GM10248 (cell line): ENCODE measurements at places on chromosomes 6 and 20.

GRCh38 chr6:5217356-5217755 is 43.4 kb downstream of the LYRM4 start:
- no peak for DNase-seq

DNA sequence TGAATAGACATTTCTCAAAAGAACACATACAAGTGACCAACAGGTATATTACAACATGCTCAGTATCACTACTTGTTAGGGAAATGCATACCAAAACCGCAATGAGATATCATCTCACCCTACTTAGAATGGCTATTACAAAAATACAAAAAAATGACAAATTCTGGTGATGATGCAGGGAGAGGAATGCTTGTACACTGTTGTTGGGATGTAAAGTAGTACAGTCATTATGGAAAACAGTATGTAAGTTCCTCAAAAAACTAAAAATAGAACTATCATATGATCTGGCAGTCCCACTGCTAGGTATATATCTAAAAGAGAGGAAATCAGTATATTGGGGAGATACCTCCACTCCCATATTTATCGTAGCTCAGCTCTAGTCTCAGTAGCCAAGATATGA is 10.9 kb upstream of the SLC17A5 start:
- DNase-seq, result no peak

- DNase-seq, result no peak
Measured at GRCh38 chr6:1589208-1589607, 20.5 kb upstream of the FOXC1 start.

DNA sequence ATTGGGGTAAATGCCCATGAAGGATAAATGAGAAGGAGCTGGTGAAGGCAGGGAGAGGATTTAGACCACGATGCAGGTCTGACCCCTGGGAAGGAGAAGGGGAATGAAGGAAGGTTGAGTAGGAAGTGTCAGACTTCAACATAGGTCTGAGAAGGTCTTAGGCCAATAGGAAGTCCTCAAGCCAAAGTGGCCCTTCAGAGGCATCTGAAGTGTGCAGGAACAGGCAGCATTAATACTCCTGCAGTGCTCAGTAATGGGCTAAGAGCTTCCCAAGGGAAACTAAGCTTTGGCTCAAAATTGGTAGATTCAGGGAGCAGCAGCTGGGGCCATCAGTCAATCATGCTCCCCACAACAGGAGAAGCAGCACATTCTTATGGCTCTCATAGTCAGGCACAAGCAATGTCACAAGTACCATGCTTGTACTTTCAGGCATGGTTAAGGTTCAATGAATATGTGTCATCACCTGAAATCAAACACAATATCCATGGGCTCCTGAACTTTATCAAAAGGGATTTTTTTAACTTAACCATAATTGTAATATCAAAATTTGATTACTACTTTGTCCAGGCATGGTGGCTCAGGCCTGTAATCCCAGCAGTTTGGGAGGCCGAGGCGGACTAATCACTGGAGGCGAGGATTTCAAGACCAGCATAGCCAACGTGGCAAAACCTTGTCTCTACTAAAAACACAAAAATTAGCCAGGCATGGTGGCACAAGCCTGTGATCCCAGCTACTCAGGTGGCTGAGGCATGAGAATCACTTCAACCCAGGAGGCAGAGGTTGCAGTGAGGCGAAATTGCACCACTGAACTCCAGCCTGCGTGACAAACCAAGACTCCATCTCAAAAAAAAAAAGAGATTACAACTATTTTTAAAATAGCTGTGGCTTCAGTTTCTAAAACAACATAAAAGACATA is 9.9 kb downstream of the RALGAPA2 start:
- DNase-seq, result no peak

DNA sequence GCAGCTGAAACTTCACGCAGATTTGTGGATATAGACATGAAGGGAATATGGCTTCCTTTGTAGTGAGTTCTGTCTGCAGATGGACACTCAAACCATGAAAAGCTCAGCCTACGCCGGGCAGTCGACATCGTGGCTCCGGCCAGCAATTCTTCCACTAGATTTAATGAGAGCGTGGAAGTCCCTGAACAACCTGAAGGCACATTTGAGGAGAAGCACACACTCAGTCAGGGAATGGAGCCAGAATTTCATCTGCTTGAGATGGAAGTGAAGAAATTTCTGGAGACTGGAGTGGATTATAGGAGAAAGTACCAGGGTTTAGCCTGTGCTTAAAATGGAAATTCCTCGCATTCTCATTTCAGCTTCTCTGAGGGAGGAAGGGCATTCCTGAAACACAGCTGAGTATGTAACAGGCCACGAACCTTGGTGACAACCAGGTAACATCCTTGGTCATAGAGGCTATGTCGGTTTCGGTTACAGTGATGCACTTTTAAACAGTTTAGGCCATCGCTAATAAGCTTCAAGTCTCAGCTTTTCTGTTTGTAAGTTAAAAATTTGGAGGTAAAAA is 80.5 kb upstream of the AGPAT4 start:
- no peak for DNase-seq

DNA sequence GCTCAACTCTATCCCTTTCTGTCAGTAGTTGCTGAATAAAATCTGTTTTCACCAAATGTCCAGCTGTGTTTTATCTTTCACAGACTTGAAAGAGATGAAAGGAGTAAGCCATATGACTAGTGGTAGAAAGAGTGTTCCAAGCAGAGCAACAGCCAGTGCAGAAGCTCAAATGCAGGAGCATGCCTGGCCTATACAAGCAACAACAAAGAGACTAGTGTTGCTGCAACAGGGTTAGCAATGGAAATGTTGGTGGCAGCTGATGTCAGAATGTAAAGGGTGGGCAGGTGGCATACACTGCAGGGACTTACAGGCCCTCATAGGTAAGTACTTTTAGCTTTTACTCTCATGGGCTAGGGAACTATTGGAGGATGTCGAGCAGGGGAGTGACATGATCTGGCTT is 5.2 kb upstream of the HINT3 start:
- DNase-seq, result no peak

DNA sequence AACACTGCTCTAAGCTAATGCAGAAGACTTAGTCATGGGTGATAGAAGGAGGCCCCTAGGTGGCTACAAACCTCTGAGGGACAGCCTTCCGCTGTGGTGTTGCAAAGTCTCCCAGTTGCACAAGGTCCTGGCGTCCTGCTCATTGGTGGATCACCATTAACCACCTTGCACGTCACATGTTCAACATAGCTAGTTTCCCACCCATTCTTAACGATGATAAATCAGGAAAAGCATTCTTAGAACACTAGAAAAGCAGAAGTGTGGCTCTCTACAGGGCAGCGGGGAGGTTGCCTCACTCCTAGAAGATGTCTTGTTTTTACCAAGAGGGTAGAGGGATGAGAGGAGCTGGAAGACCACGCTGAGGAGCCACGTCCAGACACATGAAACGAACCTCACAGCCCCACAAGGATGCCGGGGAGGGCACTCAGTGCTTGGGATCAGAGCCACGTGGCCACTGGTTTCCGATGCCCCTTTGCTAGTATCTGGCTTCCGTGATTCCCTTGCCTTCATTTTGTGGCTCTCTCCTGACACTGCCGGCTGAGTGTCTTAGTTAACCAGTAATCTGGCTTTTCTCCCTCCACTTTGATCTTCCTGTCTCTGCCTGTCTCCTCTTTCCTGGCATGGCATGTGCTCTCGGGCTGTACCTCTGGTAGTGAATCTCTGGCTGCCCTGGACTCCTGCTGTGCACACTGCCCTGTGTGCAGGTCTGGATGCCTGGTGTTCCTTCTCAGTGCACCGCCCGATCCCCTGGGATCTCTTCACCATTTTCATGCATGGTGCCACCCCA is 91.4 kb upstream of the NEDD9 start:
- peak; percentile 52 for DNase-seq

GRCh38 chr6:150291968-150292710 is 76.7 kb upstream of the IYD start:
- DNase-seq, result no peak

- DNase-seq, result no peak
Measured at GRCh38 chr6:167161851-167162467, 4.2 kb upstream of the GPR31 start.

DNA sequence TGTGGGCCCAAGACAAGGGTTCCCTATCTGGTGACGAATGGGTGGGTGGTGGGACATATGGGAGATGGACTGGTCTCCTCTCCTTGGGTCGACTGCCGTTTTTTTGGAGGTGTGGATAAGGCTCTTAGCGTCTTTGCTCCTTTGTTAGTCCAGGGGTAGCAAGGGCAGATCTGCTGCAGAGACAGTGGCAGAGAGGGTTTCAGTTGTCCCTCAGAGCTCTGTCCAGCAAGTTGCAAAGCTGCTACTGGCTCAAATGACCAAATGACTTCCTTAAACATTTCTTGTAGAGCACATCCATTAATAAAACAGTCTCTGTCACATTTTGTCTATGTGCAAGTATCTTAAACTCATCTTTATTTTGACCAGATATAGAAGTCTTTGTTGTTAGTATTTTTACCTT is 508.0 kb upstream of the ADGRB3 start:
- no peak for DNase-seq

DNA sequence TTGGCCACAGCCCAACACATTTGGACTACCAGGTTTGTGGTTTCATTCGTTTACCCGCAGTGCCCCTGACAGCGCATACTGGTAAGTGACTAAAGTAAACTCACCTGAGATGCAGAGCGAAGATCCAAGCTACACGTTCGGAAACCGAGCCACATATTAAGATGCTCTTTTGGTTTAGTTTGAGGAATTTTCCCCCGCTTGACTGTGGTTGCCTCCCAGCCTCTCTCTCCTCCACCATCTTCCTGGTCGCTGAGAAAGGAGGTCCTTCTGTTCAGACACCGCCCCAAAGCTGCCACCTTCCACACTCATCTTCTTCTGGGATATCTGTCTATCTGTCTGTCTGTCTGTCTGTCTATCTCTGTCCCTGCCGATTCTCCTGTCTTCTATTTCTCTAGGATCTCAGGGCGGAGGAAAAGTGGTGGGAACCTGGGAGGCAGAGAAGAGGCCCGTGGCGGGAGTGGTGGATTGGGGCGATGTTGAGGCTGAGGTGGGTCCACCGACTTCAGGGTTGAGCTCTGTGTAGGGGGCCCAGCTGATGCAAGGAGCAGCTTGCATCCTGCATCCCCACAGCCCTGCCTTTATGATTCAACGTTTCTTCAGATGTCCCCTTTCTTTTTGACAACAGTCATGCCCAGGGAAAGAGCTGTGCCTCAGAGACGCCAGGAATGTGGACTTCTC is 196.9 kb upstream of the ZNF184 start:
- DNase-seq, result peak; percentile 18

DNA sequence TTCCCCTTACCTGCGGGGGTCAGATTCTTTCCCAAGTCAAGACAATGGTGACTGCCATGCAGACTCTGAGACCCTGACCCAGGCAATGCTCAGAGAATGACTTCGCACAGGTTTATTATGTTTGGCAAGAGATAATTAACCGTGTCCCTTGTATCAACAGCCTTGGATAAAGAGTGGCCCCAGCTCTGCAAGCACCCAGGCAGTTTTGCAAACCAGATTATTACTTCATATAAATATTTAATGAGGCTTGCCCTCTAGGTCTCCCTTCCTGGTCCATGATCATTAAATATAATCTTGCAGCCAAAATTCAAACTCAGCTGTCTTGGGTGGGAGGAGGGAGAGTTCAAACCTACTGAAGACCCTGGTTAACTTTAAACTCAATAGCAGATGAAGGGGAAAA is 156.5 kb downstream of the ANKRD60 start:
- no peak for DNase-seq

DNA sequence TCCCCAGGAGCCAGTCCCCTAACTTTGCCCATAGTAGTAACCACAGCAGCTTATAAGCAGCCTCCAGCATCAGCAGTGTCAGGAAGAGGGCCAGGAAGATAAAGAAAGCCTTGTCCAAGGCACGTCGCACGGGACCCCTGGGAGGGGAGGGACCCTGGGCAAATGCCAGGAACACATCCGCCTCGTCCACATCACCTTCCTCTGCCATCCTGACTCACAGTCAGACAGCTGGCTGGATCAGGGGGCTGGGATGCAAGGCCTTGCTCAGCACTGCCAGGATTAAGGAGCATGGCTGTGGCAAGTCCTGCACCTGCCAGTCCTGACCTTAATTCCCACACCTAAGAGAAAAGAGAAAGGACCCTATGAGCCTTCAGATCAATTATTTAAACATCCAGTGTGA is 11.5 kb upstream of the ZBTB22 start:
- DNase-seq, result no peak

- no peak for DNase-seq
Measured at GRCh38 chr20:63529180-63529860, 7.9 kb downstream of the PTK6 start.

- DNase-seq, result no peak
Measured at GRCh38 chr20:44017905-44018258, 103.2 kb downstream of the TOX2 start.

GRCh38 chr6:31865205-31866118 is 2.8 kb upstream of the NEU1 start:
- no peak for DNase-seq

GRCh38 chr6:70175770-70176169 is 127.1 kb downstream of the COL9A1 start:
- DNase-seq, result no peak

DNA sequence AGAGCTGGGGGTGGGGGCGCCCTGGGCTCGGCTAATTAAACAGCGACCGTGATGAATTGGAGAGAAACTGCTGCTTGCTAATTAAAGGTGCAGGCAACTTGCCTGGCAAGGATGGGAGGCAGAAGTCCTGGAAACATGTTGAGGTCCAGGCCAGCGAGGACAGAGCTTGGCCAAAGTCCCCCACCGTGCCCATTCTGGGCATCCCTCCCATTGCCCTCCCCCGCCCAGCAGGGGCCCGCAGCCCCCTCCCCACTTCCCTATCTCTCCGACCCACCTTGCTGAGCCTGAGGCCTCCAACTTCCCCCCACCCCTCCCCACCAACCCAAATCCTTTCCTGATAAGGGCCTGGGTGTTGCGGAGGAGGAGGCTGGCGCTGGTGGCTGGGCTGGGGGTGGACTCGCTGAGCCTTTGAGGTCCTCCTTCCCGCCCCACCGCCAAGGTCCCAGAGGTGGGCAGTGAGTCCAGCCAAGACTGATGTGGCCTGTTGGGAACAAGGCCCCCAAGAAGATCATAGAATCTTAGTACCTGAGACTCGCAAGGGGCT is 23.3 kb downstream of the C20orf203 start:
- no peak for DNase-seq

- DNase-seq, result no peak
Measured at GRCh38 chr20:57921676-57922075, 211.9 kb upstream of the PMEPA1 start.

DNA sequence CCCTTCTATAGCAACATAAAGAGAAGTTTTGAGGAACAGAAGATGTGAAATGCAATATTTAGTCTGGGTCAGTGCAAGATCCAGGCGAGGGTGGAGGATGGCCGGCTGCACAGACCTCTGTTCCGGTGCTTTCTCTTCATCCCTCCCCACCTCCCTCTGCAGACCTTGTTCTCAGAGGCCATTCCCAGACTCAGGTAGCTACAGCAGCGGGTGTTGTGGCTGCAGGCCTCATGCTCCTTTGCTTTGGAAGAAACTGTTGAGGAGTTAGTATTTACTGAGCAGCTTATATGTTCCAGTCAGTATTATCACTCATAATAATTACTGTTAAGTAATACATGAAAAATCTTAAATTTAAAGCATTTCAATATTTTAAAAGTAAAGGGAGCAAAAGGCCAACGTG is 1.7 kb downstream of the BTN3A3 start:
- DNase-seq, result no peak

- DNase-seq, result no peak
Measured at GRCh38 chr6:169034516-169035167, 219.0 kb downstream of the THBS2 start.
